Activated T-cell treated with anti-CD3 and anti-CD28 coated beads for 4 hours (primary cell): ENCODE measurements at places on chromosomes 7 and 10.

- no peak for DNase-seq
Observed at GRCh38 chr7:145398758-145399157, 562.9 kb upstream of the TPK1 start.

DNA sequence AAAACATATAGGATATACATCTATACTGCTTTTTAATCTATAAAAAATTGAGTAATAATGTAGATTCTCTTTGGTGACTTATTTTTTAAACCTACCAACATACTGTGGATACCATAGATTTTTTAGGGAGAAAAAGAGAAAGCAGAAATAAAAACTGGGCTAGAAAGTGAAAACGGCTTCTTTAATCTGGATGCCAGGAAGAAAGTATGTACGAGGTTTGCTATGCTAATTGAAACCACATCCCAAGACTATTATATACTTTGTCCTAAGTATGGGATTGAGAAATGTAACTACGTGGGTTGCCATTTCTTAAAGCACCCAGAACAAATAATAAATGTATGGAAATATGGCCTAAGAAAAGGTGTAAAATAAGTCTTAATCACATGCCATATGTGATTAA is 129.0 kb upstream of the NFE2L3 start:
- DNase-seq: no peak

GRCh38 chr10:71335173-71335708 is 16.2 kb downstream of the SLC29A3 start:
- DNase-seq: no peak

- no peak for DNase-seq
Observed at GRCh38 chr10:67603086-67603485, 92.9 kb downstream of the CTNNA3 start.

DNA sequence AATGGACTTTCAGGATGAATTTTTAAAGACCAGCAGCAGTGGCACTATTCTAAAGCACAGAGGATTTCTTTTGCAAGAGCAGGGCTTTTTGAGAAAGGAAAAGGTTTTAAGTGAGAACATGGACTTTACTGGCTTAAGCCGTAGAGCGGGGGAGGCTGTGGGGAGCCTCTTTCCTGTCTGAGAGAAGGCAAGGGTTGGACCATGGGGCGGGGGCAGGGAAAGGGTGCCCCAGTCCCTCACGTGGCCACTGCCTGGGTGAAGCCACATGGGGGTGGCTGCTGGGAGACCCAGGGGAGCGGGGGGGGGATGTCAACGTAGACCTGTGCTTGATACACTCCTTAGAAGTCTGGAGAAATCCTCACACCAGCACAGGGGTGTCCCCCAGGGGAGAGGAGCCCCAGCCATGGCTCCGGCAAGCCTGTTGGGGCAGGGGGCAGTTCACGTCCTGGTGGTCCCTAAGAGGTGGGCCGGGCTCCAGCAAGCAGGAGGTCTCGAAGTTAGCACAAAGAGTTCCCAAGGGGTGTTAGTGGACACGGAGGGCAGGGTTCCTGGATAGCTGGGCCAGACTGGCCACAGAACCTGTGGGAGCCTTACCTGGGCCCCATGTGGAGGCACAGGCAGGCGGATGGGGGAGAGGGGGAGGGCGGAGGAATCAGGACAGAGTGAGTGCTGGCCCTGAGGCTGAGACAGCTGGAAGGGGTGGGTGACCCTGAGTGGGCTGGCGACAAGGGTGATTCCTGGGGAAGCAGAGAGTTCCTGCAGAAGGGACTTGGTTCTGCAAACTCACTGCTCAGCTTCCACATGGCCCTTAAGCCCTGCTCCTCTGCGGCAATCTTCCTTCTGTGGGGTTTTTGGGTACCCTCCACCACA is 36.9 kb upstream of the ELFN1 start:
- no peak for DNase-seq
